ENCODE measurements at places on chromosomes 12 and 14.

DNA sequence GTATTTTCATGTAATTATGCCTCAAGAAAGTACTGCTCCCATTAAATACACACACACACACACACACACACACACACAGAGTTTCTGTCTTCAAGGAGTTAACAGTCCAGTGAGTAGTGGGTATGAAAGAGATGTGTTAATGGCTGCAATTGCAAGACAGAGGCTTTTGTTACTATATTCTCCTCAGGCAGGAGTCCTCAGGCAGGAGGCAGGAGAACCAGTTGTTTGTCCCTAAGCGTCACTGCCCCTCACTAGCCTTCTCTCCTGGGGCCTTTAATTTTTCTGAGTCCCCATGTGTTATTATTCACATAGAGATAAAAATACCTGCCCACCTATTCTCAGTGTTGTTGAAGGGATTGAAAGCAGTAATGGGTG lies 31.2 kb downstream of the DAD1 start:
- H3K27ac ChIP-seq = peak overlapping the region; percentile 99
- no peak for ATAC-seq
- H3K36me3 ChIP-seq = peaks cover 66% of the 10 kb centered on the region
- H3K4me3 ChIP-seq = peak overlapping the region; percentile 88
- H3K27me3 ChIP-seq = no peaks in the 10 kb centered on the region
- H3K4me1 ChIP-seq = peaks cover 41% of the 10 kb centered on the region

GRCh38 chr14:59739794-59740193 lies 130.8 kb downstream of the RTN1 start:
- H3K4me3 ChIP-seq = no peak overlapping the region
- no peak for ATAC-seq
- H3K4me1 ChIP-seq = no peaks in the 10 kb centered on the region
- peaks cover 8% of the 10 kb centered on the region for H3K27me3 ChIP-seq
- H3K36me3 ChIP-seq = no peaks in the 10 kb centered on the region

DNA sequence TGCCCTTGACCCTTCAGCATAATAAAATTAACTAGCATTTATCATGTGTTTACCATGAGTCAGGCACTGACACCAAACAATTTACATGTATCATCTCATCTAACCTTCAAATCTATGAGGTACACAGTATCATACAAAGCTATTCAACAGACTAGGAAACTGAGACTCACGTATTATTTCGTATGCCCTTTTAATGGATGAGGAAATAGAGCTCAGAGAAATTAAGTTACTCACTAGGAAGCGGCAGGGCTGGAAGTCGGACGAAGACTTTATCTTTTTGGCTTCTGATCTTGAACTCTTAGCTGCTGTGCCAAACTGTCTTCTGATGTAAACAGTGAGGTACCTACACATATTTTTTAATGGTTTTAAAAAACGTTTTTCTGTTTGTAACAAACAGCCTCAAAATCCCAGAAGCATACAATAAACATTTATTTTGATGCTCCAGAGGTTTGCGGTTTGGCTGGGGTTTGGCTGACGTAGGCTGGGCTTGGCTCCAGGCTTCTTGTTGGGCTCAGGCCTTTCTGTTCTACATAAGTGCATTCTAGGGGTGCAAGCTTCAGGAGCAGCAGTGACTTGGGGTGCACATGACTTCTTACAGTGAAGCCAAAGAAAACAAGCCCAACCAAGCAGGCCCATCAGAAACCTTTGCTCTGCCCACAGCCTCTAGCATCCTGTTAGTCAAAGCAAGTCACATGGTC lies 184.7 kb downstream of the TBX5 start:
- no peaks in the 10 kb centered on the region for H3K4me1 ChIP-seq
- no peak for ATAC-seq
- H3K27ac ChIP-seq = no peak overlapping the region
- H3K27me3 ChIP-seq = peaks cover 20% of the 10 kb centered on the region

GRCh38 chr12:112546339-112546738 lies 127.6 kb downstream of the PTPN11 start:
- H3K4me3 ChIP-seq = no peak overlapping the region
- H3K4me1 ChIP-seq = no peaks in the 10 kb centered on the region
- H3K27me3 ChIP-seq = peaks cover 16% of the 10 kb centered on the region
- no peak overlapping the region for H3K27ac ChIP-seq
- H3K36me3 ChIP-seq = no peaks in the 10 kb centered on the region
- no peak for ATAC-seq

DNA sequence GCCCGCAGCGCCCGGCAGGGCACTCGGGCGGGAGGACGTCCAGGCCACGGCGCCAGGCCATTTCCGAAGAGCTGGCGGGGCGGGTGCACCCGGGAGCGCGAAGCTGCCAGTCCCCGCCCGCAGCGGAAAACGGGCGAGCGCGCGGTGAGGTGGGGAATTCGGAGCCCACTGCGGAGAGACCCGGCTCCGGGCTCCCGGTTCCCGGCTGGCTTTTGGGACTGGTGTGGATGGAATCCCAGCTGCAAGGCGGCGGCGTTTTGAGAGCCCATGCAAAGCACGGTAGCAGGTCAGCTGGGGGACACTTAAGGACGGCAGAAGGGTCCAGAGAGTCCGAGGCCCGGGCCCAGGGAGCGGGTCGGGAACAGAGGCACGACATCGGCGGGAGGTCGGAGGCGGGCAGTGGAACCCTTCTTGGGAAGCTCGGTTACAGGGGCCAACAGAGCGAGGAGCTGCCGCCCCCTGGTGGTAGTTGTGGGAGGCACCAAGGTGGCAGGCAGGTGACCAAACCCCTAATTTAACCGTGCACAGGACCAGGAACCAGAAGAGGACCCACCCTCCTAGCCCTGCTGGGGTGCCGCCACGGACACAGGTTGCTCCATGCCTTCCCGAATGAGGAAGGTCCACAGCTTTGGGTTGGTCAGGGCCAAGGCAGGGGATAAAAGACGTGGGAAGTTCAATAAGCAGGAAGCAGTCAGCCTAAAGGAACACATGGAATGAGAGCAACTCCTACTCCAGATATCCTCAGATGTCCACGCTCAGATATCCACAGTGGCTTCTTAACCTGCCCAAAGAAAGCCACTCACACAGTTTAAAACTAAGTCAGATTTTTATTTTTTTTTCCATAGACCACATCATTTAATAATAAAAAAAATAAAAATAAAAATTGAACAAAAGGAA lies 685 bp upstream of the CDH24 start:
- ATAC-seq = peak; percentile 75
- peak overlapping the region; percentile 72 for H3K4me3 ChIP-seq
- peaks cover 8% of the 10 kb centered on the region for H3K27me3 ChIP-seq
- peaks cover 59% of the 10 kb centered on the region for H3K36me3 ChIP-seq

- no peak overlapping the region for H3K27ac ChIP-seq
- no peak overlapping the region for H3K4me3 ChIP-seq
Measured at GRCh38 chr14:99029916-99030305, 242.1 kb downstream of the BCL11B start.

GRCh38 chr12:41919526-41920261 lies 225.0 kb downstream of the GXYLT1 start:
- no peak overlapping the region for H3K27ac ChIP-seq
- H3K4me1 ChIP-seq = no peaks in the 10 kb centered on the region
- no peak overlapping the region for H3K4me3 ChIP-seq

GRCh38 chr12:112978163-112979040 lies at the start of gene OAS2:
Gene OAS2 (plus strand): TSS chr12:112978519. CDS start chr12:112978609, 90 bp downstream.
- peaks cover 22% of the 10 kb centered on the region for H3K4me1 ChIP-seq
- no peaks in the 10 kb centered on the region for H3K27me3 ChIP-seq
- H3K27ac ChIP-seq = peak within 1 kb of the TSS; percentile 89
- ATAC-seq = peak; percentile 92

DNA sequence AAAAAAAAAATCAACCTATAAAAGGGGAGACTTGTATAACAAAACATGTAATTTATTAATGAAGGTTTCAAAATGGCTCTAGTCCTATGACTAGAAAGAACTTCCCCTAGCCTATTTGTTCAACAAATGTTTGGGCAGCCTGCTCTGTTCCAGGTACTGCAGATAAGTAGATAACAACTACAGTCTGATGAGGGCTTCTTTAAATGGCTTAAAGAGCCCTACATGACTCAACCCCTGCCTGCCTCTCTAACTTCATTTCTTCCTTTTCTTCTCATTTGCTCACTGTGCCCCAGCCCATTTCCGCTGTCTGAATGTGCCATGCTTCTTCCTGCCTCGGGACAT lies 21.5 kb downstream of the ALDH6A1 start:
- no peaks in the 10 kb centered on the region for H3K27me3 ChIP-seq
- no peak overlapping the region for H3K4me3 ChIP-seq
- peak; percentile 57 for ATAC-seq
- no peaks in the 10 kb centered on the region for H3K4me1 ChIP-seq

DNA sequence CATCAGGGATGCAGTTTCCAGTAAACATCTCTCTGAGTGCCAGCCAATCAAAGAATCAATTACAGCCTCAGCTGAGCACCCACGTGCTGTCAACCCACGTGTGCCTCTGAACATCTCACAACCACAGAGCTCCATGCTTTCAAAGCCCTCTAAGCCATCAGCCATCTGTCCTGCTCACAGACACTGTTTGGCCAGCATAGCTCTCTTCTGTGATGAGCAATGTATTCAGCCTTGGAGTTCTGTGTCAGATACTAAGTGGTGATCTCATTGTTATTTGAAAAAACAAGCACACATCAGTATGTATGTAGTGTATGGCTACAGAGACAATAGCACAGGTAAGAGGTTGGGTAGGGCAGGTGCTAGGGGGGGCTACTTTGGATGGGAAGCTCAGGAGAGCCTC lies 94.3 kb downstream of the RGS6 start:
- H3K4me1 ChIP-seq = peaks cover 8% of the 10 kb centered on the region
- ATAC-seq = no peak
- H3K36me3 ChIP-seq = no peaks in the 10 kb centered on the region

DNA sequence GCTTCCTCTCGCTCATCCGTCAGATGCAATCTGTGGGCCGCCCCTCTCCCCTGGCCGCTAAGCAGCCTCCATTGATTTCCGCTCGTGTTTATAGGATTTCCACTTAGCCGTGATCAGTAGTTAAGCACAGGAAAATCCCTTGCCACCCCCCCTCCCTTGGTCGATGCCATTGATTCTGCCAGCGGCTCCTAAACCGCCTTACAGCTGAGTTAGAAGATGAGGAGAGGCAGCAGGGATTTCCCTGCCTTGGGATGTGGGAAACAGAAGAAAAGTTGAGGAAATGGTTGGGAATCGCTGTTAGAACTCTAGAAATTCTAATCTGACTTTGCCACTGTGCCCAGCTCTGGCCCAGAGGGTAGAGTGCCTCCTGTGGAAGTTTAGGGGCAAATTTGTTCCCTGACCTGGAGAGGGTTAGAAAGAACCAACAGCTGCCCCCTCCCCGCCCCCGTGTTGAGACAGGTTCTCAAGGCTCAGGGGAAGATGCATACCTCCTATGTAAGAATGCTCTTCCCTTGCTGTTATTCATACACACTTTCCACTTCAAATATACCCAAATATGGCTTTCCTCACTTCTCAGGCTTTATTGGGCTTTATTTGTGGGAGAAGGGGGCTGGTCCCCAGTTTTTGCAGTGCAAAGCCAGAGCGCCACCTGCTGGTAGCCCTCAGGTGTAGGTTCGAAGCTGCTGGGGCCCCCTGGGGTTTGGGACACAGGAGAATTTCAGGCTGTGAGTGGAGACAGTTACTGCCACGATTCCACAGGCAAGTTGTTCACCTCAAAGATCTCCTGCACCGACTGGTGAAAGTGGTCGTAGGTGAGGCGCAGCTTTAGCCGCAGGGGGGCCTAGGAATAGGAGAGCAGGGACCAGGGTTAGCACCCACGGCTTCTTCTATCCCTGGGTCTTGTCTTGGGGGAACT lies 3.2 kb downstream of the THTPA start:
- no peaks in the 10 kb centered on the region for H3K27me3 ChIP-seq
- peak overlapping the region; percentile 76 for H3K27ac ChIP-seq
- peaks cover 69% of the 10 kb centered on the region for H3K36me3 ChIP-seq

DNA sequence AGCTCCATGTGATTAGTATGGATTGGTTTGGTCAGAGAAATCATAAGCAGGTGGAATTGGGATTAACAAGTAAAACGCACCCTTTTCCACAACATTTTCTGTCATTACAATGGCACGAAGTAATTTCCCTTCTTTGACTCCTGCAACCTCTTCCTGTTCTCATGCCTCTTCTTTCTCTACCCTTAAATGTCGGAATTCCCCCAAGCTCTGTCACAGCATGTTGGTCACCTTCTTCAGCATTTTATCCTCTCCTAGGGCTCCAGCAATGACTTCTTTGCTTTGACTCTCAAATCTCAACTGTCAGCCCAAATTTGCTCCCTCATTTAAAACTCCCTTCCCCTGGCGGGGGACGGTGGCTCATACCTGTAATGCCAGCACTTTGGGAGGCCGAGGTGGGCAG lies 5.3 kb upstream of the GRIP1 start:
- no peaks in the 10 kb centered on the region for H3K36me3 ChIP-seq
- no peak overlapping the region for H3K4me3 ChIP-seq
- ATAC-seq = no peak
- H3K4me1 ChIP-seq = no peaks in the 10 kb centered on the region
- peaks cover 17% of the 10 kb centered on the region for H3K27me3 ChIP-seq
- no peak overlapping the region for H3K27ac ChIP-seq

DNA sequence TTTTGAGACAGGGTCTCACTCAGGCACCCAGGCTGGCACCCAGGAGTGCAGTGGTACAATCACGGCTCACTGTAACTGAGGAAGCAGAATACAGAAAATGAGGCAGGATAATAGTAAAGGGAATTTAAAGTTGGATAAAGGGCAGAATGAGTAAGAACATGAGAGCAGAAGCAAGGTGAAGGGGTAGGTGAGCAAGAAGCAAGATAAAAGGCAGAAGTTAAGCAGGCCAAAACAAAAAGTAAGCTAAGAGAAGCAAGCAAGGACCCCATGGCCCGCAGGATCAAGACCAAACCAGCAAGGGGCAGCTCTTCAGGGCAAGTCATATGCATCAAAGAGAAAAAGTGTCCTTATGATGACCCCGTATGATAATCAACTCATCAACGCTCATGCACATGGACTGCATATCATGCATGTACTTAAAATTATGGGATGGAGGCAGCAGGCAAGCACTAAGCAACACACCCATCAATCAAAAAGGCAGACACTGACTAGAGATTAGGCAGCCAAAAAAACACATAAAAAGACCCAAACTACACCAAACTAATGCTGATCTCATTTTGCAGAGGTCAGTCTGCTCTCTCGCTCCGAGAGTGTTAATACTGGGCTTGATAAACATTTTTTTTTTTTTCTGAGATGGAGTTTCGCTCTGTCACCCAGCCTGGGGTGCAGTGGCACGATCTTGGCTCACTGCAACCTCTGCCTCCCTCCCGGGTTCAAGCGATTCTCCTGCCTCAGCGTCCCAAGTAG lies 11.6 kb downstream of the TIMELESS start:
- H3K27me3 ChIP-seq = no peaks in the 10 kb centered on the region
- peaks cover 4% of the 10 kb centered on the region for H3K4me1 ChIP-seq
- peaks cover 13% of the 10 kb centered on the region for H3K36me3 ChIP-seq
- no peak overlapping the region for H3K27ac ChIP-seq
- ATAC-seq = no peak

GRCh38 chr14:59823179-59823578 lies 47.4 kb downstream of the RTN1 start:
- ATAC-seq = no peak
- H3K4me1 ChIP-seq = no peaks in the 10 kb centered on the region
- peaks cover 29% of the 10 kb centered on the region for H3K27me3 ChIP-seq
- no peaks in the 10 kb centered on the region for H3K36me3 ChIP-seq
- no peak overlapping the region for H3K27ac ChIP-seq
